ENCODE measurements at places on chromosomes 12 and 14.

DNA sequence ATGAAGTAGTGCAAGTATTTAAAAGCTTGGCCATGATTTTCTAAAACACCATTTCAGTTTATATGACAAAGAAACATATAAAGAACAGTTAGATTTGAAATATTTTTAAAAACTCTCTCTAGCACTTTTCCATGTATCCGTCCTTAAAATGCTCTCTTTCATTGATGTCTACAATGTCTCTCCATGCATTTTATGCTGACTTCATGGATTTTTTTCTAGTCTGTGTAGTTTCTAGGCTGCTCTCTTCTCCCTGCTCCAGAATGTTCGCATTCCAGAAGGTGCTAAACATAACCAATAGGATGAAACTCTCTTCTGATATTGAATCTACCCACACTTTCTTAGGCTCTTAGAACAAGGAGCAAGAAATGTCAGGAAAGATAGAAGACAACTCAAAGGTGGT lies 124.8 kb downstream of the PLCZ1 start:
- no peak for DNase-seq

- DNase-seq: no peak
Measured at GRCh38 chr12:119399301-119399700, 64.8 kb downstream of the CCDC60 start.

GRCh38 chr14:77593501-77593961 lies 22.9 kb downstream of the SPTLC2 start:
- DNase-seq: peak; percentile 54

DNA sequence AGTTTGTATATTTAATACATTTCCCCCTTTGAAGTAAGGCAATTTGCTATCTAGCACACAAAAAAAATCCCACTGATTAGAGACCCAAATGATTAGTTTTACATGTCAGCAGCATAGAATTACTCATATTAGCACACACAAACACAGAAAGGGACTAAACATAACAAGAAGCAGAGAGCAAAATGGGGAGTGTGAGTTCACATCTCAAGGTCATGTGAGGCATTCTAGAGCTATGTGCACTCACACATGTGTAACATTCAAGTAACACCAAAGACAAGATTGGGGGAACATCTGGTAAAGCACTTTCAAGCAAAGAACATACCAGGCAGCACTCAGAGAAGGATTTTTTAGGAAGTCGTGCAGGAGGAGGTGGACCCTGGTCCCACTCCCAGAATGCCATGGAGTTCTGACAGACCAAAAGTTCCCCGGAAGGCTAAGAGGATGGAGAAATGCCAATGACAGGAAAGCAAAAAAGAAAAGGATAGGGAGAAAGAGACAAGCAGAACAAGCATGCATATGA lies 105.8 kb upstream of the SINHCAF start:
- no peak for DNase-seq

DNA sequence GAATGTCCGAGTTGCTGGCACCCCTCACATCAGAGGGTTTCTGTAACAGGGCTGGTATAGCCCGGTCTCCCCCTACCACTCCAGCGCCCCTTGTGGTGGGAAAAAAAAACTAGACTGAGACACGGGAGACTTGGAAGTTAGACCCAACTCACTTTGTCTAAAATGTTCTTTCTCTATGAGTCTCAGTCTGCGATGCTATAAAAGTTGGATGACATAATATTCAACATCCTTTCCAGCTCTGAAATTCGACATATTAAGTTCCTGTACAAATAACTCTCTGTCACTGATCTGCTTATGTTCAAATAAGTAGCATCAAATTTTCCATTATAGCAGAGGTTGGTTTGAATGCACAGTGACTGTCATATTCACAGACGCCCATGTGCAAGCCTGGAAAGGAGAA lies 25.7 kb upstream of the TC2N start:
- DNase-seq: peak; percentile 46

GRCh38 chr12:76312315-76312714 lies 35.9 kb downstream of the BBS10 start:
- DNase-seq: no peak

DNA sequence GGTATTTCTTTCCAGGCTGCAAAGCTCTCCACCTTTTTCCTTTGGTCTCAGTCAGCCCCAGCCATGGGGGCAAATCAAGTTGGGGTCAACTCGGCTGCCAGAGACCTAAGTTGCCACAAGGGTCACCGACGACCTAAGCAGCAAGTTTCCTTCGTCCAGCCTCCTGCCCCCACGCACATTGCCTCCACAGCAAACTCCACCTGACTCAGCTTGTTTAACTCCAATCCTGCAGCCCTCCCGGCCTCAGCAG lies 767 bp upstream of the KCNMB4 start:
- DNase-seq: peak; percentile 4

- DNase-seq: peak; percentile 51
Measured at GRCh38 chr14:32102152-32102787, 25.2 kb downstream of the ARHGAP5 start.

Data from CD4-positive, alpha-beta T cell treated with Interleukin-17A for 1 hour (primary cell).